ENCODE measurements at places on chromosomes 2 and 18.
A peak's percentile ranks its signal among the peaks of the same experiment; 100 is the strongest.

DNA sequence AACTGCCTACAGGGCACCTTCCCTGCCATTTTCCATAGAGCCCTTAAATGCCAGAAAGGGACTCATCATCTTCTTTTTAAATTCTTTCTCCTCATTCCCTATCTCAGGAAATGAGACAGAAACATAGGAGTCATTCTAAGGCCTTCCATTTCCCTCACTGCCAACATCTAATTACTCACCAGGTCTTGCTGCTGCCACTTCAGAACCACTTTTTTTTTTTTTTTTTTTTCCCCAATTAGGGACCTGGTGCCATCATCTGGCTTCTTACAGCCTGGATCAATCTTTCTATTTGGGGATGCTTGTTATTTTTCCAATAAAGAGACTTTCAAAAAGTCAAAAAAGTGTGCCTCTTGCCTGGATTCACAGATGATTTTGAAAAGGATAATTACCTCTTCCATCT is 373.4 kb downstream of the LPIN1 start:
- DNase-seq = no peak

- no peak for DNase-seq
Measured at GRCh38 chr2:220188031-220188430, 560.6 kb downstream of the SLC4A3 start.

- no peak for DNase-seq
Measured at GRCh38 chr2:203550266-203550665, 15.2 kb upstream of the RAPH1 start.

- no peak for DNase-seq
Measured at GRCh38 chr2:88351249-88351601, 101.3 kb downstream of the FOXI3 start.

- no peak for DNase-seq
Measured at GRCh38 chr2:143906850-143907249, 613.1 kb downstream of the ZEB2 start.

- no peak for DNase-seq
Measured at GRCh38 chr2:84942964-84943421, 28.0 kb upstream of the KCMF1 start.

DNA sequence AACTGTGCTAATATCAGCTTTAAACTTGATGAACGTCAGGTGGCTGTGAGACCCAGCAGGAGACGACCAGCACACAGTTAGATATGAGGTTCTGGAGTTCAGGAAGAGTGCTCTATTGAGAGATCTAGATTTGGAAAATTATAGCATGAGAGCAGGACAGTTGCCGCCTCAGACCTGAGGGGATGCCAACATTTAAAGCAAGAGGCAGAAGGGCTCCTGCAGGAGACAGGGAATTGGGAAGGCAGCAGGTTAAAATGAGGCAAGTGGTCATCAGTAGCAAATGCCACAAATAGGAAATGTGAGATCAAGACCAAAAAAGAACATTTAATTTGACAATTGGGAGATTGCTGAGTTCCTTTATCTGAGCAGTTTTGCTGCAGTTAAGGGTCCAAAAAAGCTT is 471.9 kb downstream of the TGIF1 start:
- no peak for DNase-seq

DNA sequence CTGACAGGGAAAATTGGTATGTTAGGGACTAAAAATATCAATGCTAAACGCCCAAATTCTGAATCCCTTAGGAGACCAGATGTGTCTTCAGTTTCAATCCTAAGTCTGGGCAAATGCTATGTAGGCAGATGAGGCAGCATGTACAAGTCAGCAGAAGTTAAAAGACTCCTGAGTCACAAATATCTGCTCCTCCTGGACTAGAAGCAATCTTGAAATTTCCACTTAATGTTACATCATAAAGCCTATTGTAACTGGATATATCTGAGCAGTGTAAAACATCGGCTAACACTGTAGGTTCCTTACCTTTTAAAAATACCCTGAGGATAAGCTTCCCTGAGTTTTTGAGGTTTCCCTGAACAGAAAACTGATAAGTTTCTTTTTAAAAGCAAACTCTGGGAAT is 1087.6 kb upstream of the PIK3C3 start:
- DNase-seq = no peak

- no peak for DNase-seq
Measured at GRCh38 chr2:1658394-1659151, 85.7 kb downstream of the PXDN start.

GRCh38 chr2:208515099-208515498 is 108.5 kb downstream of the PTH2R start:
- DNase-seq = no peak

- DNase-seq = no peak
Measured at GRCh38 chr2:88561646-88562388, 65.4 kb downstream of the EIF2AK3 start.

DNA sequence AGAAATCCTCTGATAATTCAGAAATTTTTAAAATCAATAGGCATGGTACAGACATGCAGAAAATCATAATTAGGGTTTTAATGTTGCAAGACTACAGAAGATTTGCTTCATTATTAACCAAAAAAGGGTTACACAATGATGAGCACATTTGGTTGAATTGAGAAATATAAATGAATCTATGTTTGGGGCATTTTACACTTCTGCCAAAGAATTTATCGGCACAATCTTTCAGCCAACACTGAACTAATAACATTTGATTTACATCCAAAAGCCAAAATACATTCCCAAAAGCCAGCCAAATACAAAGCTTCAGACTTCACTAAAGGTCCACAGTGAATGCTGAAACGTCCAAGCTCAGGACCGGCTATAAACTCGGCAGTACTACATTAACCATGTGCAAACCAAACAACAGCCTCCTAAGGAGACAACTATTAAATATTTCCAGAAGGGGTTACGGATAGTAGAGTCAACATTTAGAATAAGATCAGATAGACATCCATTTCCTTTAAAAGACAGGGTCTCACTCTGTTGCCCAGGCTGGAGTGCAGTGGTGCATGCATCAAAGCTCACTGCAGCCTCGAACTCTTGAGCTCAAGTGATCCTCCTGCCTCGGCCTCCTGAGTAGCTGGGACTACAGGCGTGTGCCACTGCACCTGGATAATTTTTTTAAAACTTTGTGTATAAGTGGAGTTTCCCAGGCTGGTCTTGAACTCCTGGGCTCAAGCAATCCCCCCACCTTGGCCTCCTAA is 29.4 kb downstream of the SPRED2 start:
- DNase-seq = no peak

GRCh38 chr2:3571284-3571683 is 3.8 kb upstream of the RPS7 start:
- no peak for DNase-seq

DNA sequence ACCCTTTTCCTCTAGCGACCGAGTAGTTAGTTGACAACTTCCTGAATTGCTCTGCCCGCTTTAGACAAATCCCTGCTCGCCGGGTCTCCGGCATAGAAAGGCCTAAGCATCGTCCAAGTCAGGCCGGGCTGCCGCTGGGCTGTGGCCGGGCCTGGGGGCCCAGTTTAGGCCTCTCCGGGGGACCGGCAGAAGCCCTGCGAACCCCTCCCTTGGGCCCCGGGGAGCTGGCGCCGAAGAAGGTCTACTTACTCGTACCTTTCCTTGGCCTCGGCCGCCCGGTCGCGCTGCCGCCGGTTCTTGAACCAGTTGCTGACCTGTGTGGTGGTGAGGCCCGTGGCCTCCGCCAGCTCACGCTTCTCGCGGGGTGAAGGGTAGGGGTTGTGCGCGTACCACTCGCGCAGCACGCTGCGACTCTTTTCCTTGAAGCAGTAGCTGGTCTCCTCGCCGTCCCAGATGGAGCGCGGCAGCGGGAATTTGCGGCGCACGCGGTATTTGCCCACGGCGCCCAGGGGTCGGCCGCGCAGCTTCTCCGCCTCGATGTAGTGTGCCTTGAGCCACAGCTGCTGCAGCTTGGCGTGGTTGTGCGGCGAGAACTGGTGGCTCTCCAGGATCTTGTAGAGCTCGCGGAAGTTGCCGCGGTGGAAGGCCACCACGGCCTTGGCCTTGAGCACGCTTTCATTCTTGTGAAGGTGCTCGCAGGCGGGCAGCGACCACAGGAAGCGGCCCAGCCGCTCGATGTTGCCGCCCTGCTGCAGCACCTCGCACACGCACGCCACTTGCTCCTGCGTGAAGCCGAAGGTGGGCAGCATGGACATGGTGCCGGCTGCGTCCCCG is 739 bp downstream of the SIX2 start:
- DNase-seq = peak; percentile 42

DNA sequence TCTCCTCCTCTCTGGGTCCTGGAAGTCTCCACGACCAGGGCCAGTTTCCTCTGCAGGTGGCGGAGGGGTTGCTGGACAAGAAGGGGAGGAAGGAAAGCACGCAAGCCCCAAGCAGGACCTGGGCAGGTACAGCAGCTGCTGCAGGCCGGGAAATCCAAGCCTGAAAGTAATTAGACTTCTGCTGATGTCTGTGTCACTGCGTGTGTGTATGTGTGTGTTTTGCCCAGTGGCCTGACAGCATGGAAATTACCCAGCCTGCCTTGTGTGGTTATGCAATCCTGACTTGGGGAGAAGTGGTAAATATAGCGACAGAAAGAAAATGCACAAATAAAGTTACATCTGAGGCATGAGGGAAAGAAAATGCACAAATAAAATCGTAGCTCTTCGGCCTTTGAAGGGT is 121.8 kb upstream of the ZBTB14 start:
- peak; percentile 36 for DNase-seq

GRCh38 chr2:68357605-68358337 is 7.3 kb upstream of the PLEK start:
- DNase-seq = peak; percentile 96

DNA sequence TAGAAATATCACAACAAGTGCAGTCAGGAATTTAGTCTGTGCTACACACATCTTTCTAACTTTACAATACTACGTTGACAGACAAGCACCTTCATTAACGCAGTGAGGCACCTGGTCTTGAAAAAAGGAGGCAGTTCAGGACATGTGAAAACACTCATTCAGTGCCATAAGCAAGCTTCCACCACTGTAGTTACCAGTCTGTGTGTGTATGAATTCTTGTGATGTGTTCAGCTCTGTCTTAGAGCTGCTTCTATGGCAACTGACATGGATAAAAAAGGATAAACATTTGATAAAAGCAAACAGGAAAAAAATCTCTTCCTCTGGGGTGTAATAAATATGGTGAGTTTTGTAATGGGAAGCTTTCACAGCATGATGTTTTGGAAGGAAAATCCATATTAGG is 623.8 kb upstream of the NXPH2 start:
- DNase-seq = no peak

DNA sequence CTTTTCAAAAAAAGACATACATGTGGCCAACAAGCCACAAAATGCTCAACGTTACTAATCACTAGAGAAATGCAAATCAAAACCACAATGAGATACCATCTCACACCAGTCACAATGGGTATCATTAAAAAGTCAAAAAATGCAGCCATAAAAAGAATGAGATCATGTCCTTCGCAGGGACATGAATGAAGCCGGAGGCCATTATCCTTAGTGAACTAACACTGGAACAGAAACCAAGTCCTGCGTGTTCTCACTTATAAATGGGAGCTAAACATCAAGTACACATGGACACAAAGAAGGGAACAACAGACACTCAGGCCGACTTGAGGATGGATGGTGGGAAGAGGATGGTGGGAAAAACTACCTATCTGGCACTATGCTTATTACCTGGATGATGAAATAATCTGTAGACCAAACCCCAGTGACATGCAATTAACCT is 17.8 kb upstream of the ATL2 start:
- peak; percentile 40 for DNase-seq

- peak; percentile 51 for DNase-seq
Measured at GRCh38 chr18:48833701-48834412, 116.9 kb downstream of the SMAD7 start.

DNA sequence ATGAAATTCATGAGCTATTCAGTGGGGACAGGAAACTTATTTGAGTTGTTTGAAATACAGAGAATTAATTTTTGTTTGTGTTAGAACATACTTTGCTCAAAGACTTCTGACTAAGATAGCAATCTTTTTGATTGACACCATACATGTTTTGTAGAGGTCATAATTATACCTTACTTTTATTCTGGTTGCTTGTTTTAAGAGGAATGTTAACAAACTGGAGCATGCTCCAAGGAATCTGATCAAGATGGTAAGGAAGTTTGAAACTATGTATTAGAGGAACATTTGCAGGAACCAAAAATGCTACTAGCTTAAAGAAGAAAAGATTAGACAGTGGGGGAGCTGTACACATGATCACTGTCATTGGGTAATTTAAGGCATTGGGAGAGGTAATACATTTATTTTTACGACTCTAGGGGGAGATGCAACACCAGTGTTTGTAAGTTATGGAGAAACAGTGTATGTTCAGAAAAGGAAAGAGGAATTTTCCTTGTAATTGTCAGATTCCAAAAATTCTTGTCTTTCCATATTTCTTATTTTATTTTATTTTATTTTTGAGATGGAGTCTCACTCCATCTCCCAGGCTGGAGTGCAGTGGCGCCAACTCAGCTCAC is 8.0 kb downstream of the AGFG1 start:
- peak; percentile 78 for DNase-seq

DNA sequence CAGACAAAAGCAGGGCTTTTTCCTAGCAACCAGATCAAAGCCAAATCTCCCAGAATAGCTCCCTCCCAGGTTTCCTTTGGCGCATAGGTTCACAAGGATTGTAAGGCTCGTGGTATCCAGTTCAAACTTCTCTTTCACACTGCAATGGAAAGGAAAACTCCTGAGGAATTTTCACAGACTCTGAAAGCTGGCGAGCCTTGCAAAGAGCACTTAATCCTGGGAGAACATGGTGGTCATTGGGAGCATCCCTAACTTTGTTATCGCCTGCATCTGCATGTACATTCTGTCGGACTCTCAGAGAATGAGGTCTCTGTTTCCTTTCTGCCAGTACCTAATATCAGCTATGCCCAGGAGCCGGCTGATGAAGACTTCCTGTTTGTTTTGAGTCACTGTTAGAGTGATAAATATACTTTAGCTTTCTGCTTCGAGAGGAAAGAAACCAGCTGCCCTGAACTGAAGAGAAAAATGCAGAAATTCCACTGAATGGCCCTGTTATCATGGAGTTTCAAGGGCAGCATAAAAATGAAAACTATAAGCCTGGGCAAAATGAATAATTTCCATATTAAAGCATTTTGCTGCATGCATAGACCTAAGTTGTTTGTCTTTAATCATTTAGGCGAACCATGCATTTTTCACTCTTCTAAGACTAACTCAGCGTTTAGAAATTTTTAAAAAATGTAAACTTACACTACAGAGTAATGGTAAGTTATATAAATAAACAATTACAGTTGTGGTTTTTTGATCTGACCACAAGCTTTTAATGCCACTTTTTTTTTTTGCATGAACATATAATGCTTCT is 76.4 kb upstream of the ZEB2 start:
- DNase-seq = peak; percentile 79

- DNase-seq = no peak
Measured at GRCh38 chr2:218743068-218743467, 32.4 kb downstream of the TTLL4 start.

DNA sequence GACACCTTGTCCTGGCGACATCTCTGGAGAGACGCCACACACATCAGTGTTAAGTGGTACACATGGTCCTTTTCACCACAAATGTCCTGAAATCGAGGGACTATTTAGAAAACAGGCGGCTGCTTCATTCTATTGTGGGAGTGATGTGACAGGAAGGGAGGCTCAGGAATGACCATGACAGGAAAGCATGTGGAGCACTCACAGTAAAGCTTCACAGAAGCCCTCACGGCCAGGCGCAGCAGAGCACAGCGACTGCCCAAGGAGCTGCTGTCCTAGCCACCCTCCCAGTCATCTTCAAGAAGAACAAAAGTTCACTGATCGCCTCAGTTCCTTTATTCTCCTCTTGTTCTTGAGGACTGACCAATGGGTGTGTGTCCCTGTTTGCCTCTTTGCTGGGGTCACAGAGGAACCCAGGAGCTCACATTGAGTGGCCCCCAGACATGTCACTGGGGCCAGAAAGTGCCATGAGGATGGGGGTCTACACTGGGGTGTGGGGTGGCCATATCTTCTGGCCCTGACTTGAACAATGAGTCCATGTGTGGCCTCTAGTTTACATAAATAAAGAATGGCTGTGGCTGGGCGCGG is 84.6 kb upstream of the RANBP2 start:
- no peak for DNase-seq

GRCh38 chr18:70005580-70005979 is 57.9 kb upstream of the CD226 start:
- no peak for DNase-seq
